ENCODE measurements at places on chromosomes 7 and 10. TPM values are rescaled to one million over a fixed set of nuclear protein-coding genes. Genes with fewer than 3 reads are reported as not detected.

The SLC16A12 gene
- not detected for total RNA-seq

The OIT3 gene
- total RNA-seq: not detected

The LHPP gene
- 3.2 TPM for total RNA-seq

The ITIH5 gene
- not detected for total RNA-seq

The HOXA7 gene
- total RNA-seq: not detected

The CCNJ gene
- 9.1 TPM for total RNA-seq

The PGAM2 gene
- 0.24 TPM for total RNA-seq

GRCh38 chr7:22633954-22634474 lies 93.0 kb upstream of the IL6 start:
- DNase-seq: no peak

DNA sequence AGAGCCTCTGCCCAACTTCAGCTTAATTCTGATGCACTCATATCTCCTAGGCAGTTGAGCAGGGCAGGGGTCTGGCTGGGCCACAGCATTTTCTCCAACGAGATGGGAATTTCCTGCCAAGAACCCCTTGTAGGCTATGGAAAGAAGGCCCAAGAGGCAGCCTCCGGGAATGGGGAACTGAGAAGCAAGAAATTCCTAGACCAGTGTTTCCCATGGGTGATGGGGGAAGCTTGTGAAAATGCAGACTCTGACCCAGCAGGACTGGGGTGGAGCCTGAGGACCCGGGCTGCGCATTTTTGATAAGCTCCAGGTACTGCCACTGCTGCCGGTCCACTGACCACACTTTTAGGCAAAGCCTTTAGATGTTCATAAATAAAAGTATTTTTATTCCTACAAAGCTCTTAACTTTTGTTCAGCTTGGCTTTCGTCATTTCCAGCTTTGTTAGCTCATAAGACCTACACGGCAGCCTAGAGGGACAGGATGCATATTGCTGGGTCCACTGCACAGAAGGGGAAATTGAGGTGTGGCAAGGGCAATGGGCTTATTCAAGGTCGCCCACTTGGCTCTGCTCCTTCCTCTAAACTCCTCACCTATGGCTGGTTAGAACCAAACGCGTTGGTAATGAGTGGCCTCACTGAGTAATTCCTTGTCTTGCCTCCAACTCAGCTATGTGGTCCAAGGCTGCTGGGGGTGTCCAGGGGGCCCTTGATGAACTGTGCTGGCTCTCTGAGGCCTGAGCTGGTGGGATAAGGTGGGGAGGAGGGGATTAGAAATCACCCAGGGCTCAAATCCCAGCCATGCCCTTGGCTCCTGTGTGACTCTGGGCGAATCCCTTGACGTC lies 29.5 kb downstream of the ZCCHC24 start:
- no peak for DNase-seq

- no peak for DNase-seq
These were observed 273.1 kb downstream of the SEMA3D start for GRCh38 chr7:84913731-84914130.

GRCh38 chr7:81662531-81662930 lies 107.3 kb downstream of the HGF start:
- no peak for DNase-seq

DNA sequence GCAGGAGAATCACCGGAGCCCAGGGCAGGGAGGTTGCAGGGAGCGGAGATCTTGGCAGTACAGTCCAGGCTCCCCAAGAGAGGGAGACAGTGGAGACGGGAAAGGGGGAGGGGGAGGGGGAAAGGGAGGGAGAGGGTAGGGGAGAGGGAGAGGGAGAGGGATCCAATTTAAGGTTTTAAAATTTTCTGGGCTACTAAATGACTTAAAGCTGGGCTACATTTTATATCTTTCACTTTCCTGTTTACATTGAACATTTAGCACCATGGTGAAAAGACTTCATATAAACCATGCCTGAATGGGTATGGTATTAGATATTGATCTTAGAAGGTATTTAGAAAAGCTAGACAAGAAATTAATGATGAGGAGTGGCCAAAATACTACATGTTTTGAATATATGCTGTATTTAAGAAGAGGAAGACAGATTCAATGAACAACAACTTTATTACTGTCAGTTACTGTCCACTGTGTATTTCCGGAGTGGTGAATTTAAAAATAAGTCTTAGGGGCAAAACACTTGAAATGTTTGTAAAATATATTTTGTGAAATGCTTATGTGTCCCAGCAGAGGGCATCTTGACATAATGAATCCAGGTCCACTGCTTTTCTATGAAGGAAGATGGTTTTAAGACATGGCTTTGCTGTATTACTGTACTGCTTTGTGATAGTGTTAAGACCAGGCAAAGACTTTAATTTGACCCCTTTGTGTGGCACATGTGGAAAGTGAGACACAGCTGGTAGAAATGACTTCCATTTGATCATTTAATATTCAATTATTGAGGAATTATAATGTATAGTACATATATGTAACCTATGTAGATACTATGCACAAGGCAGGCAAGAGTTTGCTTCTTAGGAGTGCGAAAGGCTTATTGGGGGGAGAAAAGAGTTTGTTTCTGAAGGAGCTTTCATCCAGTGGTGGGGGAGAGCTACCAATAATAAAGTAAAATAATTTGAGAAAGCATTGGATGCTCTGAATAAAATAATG lies 52.8 kb downstream of the NRF1 start:
- no peak for DNase-seq

DNA sequence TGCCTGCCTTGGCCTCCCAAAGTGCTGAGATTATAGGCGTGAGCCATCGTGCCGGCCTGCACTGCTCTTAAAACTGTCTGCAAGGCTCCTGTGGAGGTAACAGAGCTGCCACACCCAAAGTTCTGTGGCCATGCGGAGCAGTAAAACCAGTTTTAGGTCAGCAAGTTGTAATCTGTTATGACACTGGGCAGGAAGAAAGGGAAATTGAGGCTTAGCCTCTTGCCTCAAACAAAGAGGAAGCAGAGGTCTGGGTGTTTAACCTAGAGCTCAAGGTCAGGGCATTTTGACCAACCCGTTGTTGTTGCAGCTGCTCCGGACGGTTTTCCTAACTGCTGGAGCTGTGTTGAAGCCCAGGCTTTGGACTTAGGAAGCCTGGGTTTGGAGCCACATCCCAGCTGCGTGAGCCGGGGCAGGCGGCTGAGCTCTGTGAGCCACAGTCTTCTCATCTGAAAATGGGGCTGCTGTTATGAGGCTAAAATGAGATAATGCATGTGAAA lies 7.4 kb upstream of the RRP12 start:
- DNase-seq: no peak

- DNase-seq: no peak
These were observed 402 bp upstream of the TMEM168 start for GRCh38 chr7:112790586-112791003.

GRCh38 chr7:46738796-46739195 lies 817.7 kb upstream of the IGFBP3 start:
- no peak for DNase-seq

- no peak for DNase-seq
These were observed 124.0 kb downstream of the IQUB start for GRCh38 chr7:123410273-123410904.

GRCh38 chr10:26555719-26556368 lies 117.7 kb downstream of the APBB1IP start:
- no peak for DNase-seq

DNA sequence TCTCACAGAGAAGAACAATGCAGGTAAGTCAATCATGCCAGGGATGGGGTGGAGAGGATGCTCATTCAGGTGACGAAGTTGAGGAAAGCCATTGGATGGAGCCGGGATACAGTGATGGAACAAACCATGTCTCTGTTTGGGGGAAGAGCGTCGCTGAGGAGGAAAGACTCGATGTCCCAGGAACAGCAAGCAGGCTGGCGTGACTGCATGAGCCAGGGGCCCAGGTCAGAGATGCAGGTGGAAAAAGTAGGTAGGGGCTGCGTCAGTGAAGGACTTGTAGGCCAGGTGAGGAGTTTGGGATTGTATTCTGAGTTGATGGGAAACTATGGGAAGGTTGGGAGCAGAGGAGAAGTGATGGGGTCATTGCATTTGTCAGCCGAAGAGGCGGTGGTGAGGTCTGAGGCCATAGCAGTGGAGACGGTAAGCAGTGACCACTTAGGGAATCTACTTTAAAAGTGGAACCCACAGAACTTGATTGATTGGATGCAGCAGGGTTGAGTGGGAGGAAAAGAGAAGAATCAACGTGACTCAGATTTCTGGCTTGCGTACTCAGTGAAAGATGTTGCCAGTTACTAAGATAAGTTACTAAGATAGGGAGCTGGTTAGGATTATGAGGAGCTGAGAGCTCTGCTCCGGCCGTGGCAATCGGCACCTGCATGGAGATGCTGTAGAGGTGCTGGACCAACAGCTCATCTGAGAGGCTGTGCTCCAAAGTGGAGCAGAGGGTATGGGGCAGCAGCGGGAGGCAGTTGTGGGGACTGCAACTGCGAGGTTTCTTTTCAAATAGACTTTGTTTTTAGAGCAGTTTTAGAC lies 12.5 kb upstream of the IL2RA start:
- no peak for DNase-seq

- DNase-seq: peak; percentile 8
These were observed 983 bp downstream of the FZD8 start for GRCh38 chr10:35640951-35641675.

DNA sequence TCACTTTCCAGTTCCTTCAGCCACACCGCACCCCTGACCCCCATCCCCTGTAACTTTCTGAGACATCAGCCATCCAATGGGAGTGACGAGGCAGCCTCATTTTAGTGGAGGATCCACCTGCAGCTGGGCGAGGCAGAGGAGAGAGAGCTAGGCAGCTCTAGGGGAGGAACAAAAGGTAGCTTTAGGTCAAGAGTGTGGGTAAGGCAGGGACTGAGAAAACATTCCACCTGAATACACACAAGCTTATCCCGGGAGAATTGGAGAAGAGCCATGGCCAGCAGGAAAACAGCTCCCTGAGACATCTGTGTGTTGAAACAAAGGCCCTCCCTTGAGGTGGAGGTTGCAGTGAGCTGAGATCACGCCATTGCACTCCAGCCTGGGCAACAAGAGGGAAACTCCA lies 6.7 kb upstream of the KLRG2 start:
- no peak for DNase-seq

DNA sequence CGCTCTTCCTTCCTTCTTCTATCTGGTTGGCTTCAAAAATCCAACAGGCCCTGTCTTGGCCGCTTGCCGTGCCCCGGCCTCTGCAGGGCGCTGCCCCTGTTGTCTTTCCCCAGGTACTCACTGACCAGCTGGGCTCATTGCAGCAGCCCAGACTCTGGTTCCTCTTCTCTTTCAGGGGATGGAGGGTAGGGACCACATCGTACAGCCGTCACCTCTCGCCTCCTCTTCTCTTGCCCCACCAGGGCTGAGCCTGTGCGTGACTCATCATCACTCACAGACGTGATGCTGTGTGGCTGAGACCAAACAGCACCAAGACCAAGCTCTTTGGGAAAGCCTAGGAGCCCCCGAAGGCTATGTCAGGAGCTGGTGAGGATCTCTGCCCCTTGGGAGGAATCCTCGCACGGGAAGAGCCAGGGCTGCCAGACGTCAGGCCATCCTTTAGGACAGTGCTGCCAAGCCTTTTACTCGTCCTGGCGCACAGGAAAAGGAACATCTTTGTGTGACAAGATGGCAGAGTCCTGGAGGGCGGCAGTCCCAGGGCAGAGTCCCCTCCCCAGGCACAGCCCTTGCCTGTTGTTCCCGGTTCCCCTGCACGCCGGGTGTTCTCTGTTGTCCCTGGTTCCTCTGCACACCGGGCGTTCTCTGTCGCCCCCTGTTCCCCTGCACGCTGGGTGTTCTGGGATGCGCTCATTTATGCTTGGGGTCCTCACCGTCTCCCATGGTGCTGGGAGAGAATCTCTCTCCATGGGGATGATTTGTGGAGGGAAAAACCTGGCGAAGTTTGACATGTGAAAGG lies 188.5 kb upstream of the SHH start:
- no peak for DNase-seq

DNA sequence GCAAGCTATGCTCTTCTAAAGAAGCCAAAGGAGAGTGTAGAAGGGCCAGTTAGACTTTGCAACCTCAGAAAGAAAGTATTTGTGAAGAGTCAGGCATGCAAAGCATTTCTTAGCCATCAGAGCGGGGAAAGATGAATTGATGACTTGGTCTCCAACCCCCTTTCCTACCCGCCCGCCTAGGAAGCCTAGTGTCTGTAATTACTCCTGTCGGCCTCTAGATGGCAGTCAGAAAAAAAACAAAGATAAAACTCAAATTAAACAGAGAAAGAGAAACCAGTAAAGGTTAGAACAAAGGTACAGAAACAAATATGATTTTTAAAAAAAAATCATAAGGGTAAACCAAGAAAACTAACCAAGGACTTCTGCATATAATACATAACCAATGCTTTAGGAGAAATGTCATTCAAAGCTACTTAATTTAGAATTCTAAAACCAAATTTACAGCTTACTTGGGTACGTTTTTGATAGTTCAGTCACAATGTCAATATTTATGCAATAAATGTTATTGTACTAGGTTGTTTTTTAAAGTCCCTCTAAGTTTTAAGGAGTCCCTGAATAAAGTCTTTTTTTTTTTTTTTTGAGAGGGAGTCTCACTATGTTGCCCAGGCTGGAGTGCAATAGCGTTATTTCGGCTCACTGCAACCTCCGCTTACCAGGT lies 97.6 kb downstream of the LYZL1 start:
- no peak for DNase-seq

GRCh38 chr10:115052226-115052625 lies 40.9 kb upstream of the ATRNL1 start:
- no peak for DNase-seq

DNA sequence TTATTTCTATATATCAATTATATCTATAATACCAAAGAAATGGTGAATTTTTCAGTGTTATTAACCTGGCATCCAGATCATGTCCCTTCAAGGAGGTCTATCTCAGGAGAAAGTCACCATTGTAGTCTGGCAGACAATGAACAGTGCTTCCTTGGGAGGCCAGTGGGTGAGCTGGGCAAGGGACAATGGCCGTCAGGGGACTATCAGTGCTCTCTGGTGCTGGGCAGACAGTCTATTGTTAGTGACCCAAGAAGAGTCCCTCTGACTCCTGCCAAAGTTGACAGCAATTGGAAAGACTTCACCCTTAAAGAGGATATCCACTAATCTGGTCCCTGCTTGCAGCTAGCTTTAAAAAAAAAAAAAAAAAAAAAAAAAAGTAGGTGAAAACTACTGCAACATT lies 7.1 kb downstream of the JAZF1 start:
- DNase-seq: no peak

GRCh38 chr10:20714979-20715378 lies 182.1 kb downstream of the NEBL start:
- DNase-seq: no peak

DNA sequence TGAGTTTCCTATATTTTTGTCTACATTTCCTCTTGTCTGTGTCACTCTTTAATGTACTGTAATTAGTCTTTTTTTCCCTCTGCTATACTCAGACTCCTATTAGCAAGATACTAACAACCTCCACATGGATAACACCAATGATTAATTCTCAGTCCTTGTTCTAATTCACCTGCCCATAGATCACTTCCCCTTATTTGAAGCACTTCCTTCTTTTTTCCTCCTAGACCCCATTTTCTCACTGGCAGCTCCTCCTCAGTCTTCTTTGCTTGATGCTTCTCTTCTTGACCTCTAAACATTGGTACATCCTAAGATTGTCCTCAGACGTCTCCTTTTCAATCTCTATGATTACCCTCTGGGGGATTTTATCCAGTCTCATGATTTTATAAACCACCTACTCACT lies 98.2 kb upstream of the IMMP2L start:
- DNase-seq: no peak

- peak; percentile 9 for DNase-seq
These were observed 92.7 kb upstream of the GPR26 start for GRCh38 chr10:123573236-123574108.
